Thoracic aorta endothelial cell (primary cell): ENCODE measurements at places on chromosomes 16 and 17. TPM values are rescaled to one million over a fixed set of nuclear protein-coding genes. Genes with fewer than 3 reads are reported as not detected.

RHBDL1 gene
- total RNA-seq, result 0.27 and 0.29 TPM in 2 replicates

PRAC2 gene
- total RNA-seq, result not detected in 2 replicates

CES5A gene
- not detected in 2 replicates for total RNA-seq

OTOP2 gene
- not detected in 2 replicates for total RNA-seq

POLG2 gene
- 12.0 and 12.1 TPM in 2 replicates for total RNA-seq

DDX42 gene
- 122 and 130 TPM in 2 replicates for total RNA-seq

SLC6A2 gene
- total RNA-seq, result not detected in 2 replicates

TBC1D3C gene
- 0.13 TPM in 1 of 2 replicates, not detected in the other for total RNA-seq

MAF gene
- 0.66 and 2.3 TPM in 2 replicates for total RNA-seq

KRT24 gene
- not detected in 2 replicates for total RNA-seq

OSGIN1 gene
- 5.9 and 6.1 TPM in 2 replicates for total RNA-seq

PHLPP2 gene
- total RNA-seq, result 12.3 and 14.8 TPM in 2 replicates

CACNG1 gene
- total RNA-seq, result not detected in 2 replicates

TMEM235 gene
- 0.14 TPM in 1 of 2 replicates, not detected in the other for total RNA-seq

CDYL2 gene
- total RNA-seq, result 44.0 and 47.1 TPM in 2 replicates

ZNF830 gene
- 12.6 and 14.9 TPM in 2 replicates for total RNA-seq

CCDC144A gene
- 5.2 and 8.9 TPM in 2 replicates for total RNA-seq

PYDC1 gene
- not detected in 2 replicates for total RNA-seq

GGT6 gene
- not detected in 2 replicates for total RNA-seq

PHF12 gene
- 24.8 and 29.4 TPM in 2 replicates for total RNA-seq

TBC1D3K gene
- total RNA-seq, result not detected in 2 replicates

SLC43A2 gene
- total RNA-seq, result 16.6 and 29.0 TPM in 2 replicates

CCL23 gene
- 2.4 and 5.9 TPM in 2 replicates for total RNA-seq

MYCBPAP gene
- total RNA-seq, result 0.53 and 1.2 TPM in 2 replicates

KRT9 gene
- total RNA-seq, result not detected in 2 replicates

NATD1 gene
- total RNA-seq, result 2.4 and 3.2 TPM in 2 replicates

CCL22 gene
- not detected in 2 replicates for total RNA-seq

FOXN1 gene
- not detected in 2 replicates for total RNA-seq

GNG13 gene
- total RNA-seq, result not detected in 2 replicates
